ENCODE measurements at places on chromosomes 3 and 15. TPM values are rescaled to one million over a fixed set of nuclear protein-coding genes. Genes with fewer than 3 reads are reported as not detected.

Gene GOLGA8J
- not detected for total RNA-seq

Gene STAB1
- 0.50 TPM for total RNA-seq

Gene HAPLN3
- total RNA-seq = 4.9 TPM

Gene CHRFAM7A
- total RNA-seq = not detected

Gene GNAT1
- not detected for total RNA-seq

Measured in bronchus fibroblast of lung (primary cell).